ENCODE measurements at places on chromosomes 7 and 10. TPM values are rescaled to one million over a fixed set of nuclear protein-coding genes. Genes with fewer than 3 reads are reported as not detected.

GRCh38 chr10:75722020-75722419, 290.6 kb downstream of the LRMDA start:
- no peak for DNase-seq
- H3K4me3 ChIP-seq, result no peak overlapping the region
- H3K36me3 ChIP-seq, result no peaks in the 10 kb centered on the region
- H3K4me1 ChIP-seq, result peaks cover 5% of the 10 kb centered on the region
- peaks cover 57% of the 10 kb centered on the region for H3K27me3 ChIP-seq

DNA sequence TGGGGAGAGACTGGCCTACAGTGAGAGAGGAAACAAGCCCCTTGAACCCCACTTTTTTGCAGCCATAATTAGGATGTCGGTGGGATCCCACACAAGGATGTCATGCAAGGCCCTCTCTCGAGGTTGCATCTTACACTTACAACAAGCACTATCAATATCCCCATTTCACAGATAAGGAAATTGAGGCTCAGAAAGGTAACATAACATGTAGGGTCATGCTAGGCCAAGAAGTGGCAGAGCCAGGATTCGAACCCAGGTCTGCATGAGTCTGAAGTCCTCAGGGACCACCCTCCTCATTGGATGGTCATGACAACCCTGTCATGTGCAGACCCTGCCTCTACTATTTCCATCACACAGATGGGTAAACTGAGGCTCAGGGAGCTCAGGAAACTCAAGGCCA, 123.5 kb downstream of the C10orf105 start:
- no peak overlapping the region for H3K27ac ChIP-seq
- H3K27me3 ChIP-seq, result 0 out of 2 replicates have a peak, but pooled peaks cover 4% of the 10 kb centered on the region
- H3K36me3 ChIP-seq, result no peaks in the 10 kb centered on the region
- no peaks in the 10 kb centered on the region for H3K4me1 ChIP-seq
- no peak for DNase-seq

GRCh38 chr7:6020371-6021286, 10.5 kb upstream of the ANKRD61 start:
- H3K27ac ChIP-seq, result no peak overlapping the region
- H3K4me1 ChIP-seq, result peaks cover 4% of the 10 kb centered on the region
- H3K36me3 ChIP-seq, result peaks cover 63% of the 10 kb centered on the region
- DNase-seq, result no peak

The GALNT17 gene
- not detected for total RNA-seq

The CDH23 gene
- total RNA-seq, result not detected

The NKX1-2 gene
- 0.86 TPM for total RNA-seq

The HTR5A gene
- total RNA-seq, result not detected

Measured in PC-3 (cell line).